ENCODE measurements at places on chromosomes 1 and 21.
A peak's percentile ranks its signal among the peaks of the same experiment; 100 is the strongest.

DNA sequence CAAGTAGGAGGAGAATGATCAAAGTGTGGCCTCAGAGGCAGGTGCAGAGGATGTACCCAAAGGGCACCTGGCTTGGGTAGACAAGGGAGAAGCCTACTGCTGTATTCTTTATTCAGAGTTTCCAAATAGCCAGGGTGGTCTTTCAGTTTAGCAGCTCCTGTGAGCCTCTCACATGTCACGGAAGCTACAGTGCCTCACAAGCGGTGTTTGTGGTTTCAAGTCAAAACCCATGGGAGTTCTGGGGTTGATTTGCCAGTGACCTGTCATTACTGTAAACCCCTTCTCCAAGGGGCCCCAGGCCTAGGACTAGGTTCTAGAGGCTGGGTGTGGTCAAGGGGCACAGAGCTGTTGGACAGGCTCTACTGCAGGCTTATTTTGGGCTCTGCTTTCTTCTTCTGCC is 10.2 kb upstream of the IL10 start:
- DNase-seq = no peak

- DNase-seq = no peak
These were observed 43.2 kb downstream of the LRRC8B start for GRCh38 chr1:89567797-89568196.

- DNase-seq = no peak
These were observed 4.2 kb downstream of the ADAMTS5 start for GRCh38 chr21:26962621-26963181.

GRCh38 chr21:27477296-27477695 is 510.4 kb upstream of the ADAMTS5 start:
- DNase-seq = no peak

- peak; percentile 47 for DNase-seq
These were observed 29.0 kb downstream of the BACE2 start for GRCh38 chr21:41196993-41197392.

DNA sequence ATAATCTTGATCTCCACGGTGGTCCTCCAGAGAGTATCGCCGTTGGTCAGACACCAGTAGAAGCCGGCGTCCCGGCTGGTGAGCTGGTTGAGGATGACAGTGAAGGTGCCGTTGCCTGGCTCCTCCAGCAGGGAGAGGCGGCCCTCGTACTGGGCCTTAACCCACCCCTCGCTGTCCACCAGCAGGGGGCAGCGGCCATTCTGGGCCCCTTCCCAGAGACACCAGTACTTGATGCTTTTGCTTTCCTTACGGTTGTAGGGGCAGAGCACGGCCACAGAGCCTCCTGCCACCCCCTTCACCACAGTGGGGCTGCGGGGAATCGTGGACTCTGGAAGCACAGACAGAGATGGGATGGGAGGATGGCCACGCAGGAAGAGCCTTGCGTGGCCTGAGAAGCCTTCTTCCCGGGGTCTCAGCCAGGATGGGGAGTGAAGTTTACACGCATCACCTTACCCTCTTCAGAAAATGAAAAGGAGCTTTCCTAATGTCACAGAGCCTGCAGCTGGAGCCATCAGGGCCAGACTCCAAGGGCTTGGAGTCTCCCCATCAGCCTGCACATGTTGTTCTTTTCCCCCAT is 10.7 kb downstream of the PIGR start:
- no peak for DNase-seq

DNA sequence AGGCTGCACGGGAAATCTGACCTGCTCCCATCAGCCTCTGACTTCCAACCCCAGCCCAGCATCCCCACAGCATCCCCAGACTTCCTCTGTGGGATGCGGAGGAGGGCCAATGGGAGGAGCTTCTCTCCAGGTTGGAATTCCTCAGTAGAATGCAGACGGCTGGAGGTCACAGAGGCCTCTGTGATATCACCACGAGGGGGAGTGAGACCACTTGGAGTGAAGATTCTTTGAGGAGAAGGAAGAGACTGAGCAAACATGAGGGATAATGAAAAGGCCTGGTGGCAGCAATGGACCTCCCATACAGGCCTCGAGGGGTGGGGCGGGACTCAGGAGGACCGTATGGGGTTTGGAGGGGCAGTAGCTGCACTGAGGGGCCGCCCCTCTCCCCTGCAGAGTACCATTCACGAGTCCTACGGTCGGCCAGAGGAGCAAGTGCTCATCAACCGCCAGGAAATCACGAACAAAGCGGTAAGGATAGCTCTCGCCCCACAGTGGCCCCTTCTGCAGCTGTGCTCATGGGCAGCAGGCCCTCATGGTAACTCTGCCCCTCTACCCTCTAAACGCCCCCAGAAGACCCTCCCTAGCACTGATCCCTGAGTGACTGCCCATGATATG is at the start of gene CATSPER4:
Gene CATSPER4 (plus strand): TSS at position 230 of the 615 bp plus-strand sequence. CDS start 26 bp downstream, at position 256.
- no peak for DNase-seq

DNA sequence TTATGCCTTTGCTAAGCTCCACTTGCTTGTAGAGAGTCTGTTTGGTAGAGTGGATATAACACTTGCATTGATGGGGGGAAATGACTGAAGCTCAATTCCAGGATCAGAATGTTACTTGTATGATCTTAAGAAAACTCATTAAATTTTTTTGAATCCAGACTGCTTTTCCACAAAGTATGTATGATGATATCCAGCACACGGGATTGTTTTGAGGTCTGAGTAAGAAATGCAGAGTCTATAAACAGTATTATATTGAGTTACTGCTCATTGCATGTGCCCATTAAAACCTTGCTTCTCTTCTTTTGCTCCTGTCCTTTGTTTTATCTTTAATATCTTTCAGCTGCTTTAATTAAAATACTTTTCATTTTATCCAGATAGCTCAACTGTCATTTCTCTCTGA is 570.4 kb upstream of the ZRANB2 start:
- DNase-seq = no peak

DNA sequence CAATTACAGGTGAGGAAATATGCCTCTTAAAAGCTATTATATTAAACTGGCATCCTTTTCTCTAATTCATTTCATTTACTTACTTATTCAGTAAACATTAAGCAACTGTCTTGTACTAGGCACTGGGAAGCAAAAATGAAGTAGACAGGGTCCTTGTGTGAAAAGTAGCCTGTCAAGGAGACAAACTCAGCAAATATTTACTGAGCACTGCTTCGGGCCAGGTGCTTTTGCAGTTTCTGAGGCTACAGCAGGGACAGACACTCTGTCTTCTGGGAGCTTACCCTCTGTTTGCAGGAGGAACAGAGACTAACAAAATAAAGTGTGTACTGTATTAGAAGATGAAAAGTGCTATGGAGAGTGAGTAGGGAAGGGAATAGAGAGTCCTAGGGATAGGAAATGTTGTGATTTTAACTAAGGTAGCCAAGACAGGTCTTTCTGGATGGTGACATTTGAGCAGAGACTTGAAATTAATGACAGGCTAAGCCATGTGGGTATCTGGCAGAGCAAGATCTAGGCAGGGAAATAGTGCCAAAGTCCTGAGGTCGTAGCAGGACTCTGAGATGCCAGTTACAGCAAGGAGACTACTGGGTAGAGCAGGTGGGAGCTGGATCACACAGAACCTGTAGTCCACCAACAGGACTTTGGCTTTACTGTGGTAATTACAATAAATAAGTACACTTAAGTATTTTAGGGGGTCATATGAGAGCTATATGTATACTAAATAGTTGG is 133.0 kb downstream of the ITSN1 start:
- DNase-seq = no peak

GRCh38 chr21:34695434-34695833 is 26.6 kb downstream of the CLIC6 start:
- DNase-seq = no peak

DNA sequence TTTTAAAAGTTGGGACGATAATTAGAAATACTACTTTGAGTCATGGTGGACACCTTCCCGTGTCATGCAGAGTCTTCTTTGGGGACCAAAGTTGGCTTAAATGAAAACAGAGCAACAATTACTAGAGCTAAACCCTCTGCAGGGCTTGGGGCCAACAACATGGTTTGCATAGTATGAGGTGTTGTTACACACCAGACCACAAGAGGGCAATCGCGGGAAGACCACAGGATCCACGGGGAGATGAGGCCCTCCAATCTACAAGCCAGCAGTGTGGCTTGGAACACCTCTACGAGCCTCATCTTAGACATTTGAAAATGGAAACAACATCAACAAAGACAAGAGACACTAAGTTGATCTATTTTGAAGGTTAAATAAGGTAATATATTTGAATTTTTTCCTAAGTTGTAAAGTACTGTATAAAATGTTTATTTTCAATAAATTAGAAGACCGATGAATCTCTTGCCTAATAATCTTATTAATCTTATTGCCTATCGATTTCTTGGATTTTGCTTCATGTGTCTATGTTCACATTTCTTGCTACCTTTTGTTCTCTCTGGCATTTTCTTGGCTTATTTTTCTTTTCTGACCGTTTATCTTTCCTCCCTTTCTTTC is 8.2 kb upstream of the SMCP start:
- peak; percentile 17 for DNase-seq

GRCh38 chr1:15189692-15190370 is 36.3 kb downstream of the TMEM51 start:
- no peak for DNase-seq

GRCh38 chr1:232657426-232658005 is 27.6 kb upstream of the SIPA1L2 start:
- no peak for DNase-seq

- peak; percentile 87 for DNase-seq
These were observed 26.7 kb downstream of the TSPAN2 start for GRCh38 chr1:115062542-115063004.

GRCh38 chr1:116494353-116494692 is 76.5 kb downstream of the CD58 start:
- DNase-seq = peak; percentile 61

GRCh38 chr1:6001992-6002576 is 9.9 kb upstream of the NPHP4 start:
- DNase-seq = no peak

DNA sequence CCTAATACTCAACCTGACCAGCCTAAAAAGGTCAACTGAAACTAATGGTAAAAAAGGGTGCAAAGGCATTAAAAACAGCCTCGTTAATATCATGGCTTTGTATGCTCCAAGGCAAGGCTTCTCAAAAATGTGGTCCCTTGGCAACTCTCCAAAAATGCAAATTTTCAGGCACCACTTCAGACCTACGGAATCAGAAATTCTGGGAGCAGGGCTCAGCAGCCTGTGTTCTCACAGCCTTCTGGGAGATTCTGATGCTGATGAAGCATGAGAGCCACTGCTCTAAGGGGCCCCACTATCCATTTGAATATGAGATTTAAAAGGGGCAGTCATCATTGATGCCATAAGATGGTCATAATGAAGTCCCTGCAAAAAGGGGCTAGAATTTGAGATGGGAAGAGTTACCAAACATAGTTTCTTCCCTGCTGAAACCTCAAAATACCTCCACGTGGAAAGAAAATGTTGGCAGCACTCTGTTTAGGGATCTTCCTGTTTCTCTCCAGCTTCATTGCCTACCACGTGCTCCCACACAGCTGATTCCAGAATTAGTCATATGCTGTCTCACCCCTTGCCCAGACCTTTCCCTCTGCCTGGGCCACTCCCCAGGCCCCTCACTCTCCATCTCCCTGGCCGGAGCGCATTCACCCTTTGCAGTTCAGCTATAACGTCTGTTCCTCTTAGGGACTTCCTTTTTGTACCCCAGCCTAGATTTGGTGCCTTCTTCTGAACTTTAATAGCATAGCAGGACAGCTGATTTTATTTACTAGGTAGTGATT is 46.7 kb downstream of the PHC2 start:
- DNase-seq = peak; percentile 90

- no peak for DNase-seq
These were observed 209.5 kb downstream of the TOMM20 start for GRCh38 chr1:234918961-234919761.

DNA sequence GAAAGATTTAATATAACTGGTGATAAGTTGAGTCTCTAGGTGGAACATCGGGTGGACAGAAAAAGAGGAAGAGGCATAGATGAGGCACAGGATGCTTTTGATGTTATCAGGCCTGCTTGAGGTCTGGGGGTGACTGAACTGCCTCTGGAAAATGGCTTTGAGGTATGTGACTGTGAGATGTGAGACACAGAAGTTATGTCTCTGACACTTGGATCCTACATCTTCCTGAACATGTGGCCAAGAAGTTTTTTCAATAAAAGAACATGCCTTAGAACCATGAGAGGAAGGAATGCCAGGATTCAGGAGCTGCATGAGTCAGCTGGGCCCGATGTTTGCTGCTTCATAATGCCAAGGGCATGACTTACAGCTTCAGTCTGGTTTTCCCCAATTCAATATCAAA is 11.5 kb upstream of the AIM2 start:
- peak; percentile 82 for DNase-seq

DNA sequence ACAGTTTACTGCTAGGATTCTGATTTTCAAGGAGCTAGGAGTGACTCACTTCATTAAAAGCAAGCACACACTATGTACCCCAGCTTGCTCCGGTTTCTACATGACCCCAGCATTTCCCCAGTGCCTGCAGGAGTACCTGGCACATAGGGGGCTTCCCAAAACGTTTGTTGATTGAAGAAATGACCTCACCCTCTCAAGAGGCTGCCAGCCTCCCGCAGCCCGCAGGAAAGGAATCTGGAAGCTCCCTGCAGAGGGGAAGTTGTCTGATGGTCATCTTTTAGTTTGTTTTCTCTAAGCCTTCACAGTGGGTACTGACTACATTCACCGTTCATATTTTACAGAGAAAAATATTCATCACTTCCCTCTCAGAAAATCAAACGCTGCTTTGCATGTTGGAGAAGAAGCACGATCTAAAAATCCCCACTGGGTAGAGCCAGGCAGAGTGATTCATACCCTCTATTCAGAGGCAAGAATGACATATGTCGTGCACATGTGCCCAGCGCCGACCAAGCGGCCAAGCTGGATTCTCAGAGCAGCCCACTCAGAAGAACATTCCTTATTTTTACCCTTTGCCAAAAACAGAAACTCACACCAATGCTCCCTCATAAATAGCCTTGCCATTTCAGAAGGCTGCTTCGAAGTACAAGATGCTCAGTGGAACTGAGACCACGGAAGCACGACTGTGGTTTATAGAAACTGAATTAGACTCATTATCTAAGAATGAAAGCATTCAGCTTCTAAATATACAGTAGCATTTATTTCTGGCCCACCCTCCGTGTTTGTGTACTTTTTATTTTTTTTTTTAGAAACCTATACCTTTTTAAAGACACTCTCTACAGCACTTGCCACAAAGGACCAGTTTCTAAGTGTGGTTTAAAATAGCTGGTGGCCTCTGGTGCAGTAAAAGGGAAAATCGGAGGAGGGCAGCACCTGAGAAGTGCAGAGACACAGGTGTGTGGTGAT is 143.2 kb downstream of the MIS18A start:
- peak; percentile 41 for DNase-seq

- no peak for DNase-seq
These were observed 209.6 kb upstream of the HOOK1 start for GRCh38 chr1:59605184-59605583.
